ENCODE measurements at places on chromosomes 7 and 10. TPM values are rescaled to one million over a fixed set of nuclear protein-coding genes. Genes with fewer than 3 reads are reported as not detected.
A peak's percentile ranks its signal among the peaks of the same experiment; 100 is the strongest.

- no peaks in the 10 kb centered on the region for H3K4me1 ChIP-seq
- DNase-seq = no peak
- no peak within 1 kb of the TSS for H3K27ac ChIP-seq
These were observed at the start of gene STRA8 for GRCh38 chr7:135233570-135233969. STRA8 (plus strand) TSS chr7:135233838; CDS start chr7:135240525, 6,687 bp downstream.

DNA sequence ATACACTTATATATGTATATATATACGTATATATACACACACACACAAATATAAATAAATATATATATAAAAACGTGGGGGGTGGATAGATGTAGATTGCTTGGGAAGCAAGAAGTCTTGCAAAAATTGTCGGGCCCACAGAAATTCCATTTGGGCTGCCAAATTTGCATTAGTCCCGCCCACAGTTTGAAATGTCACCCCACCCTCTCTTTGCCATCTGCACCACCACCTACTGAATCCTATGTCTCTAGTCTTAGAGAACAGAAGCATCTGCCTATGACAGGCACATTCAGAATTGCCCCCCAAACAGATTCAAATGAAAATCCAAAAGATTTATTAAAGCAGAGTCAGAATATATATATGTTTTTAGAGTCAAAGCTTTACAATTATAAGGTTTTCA lies 25.6 kb upstream of the CACNA2D1 start:
- H3K4me3 ChIP-seq = no peak overlapping the region
- no peak overlapping the region for H3K27ac ChIP-seq
- DNase-seq = no peak
- H3K4me1 ChIP-seq = no peaks in the 10 kb centered on the region
- H3K36me3 ChIP-seq = no peaks in the 10 kb centered on the region
- H3K27me3 ChIP-seq = no peaks in the 10 kb centered on the region

DNA sequence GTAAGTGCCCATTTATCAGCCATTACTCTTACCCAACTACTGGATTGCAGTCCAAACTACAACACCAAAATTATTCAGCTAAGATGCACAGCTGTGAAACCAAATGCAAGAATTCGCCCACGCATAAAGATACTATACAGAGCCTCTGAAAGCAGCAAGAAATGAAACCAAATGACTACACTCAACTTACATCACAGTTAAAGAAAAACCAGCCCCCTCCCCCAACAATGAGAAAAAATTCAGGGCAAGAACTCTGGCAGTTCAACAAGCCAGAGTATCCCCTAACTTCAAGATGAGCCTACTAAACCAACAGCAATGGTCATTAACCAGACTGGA lies 209.1 kb upstream of the VWC2 start:
- no peaks in the 10 kb centered on the region for H3K4me1 ChIP-seq
- DNase-seq = no peak
- no peak overlapping the region for H3K27ac ChIP-seq
- no peaks in the 10 kb centered on the region for H3K27me3 ChIP-seq

The CAMK1D gene
- total RNA-seq = 47.3 TPM

DNA sequence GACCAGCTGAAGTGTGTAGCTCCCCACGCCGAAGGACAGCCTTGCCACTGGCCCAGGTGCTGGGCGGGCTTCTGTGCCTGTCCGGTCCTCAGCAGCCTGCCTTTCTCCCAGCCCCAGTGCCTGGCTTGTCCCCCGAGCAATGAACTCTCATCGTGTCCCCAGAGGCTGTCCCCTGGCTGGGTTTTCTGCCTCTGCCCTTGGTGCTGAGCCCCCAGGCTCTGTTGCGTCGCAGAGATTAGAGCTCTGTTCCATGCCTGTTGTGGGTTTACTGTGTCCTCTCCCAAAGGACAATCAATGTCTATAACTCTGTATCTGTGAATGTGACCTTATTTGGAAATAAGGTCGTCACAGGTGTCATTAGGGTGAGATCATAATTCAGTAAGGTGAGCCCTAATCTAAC lies 226.1 kb upstream of the SHH start:
- H3K4me1 ChIP-seq = no peaks in the 10 kb centered on the region
- no peaks in the 10 kb centered on the region for H3K36me3 ChIP-seq
- no peak for DNase-seq
- H3K4me3 ChIP-seq = no peak overlapping the region
- no peak overlapping the region for H3K27ac ChIP-seq

The FAM237B gene
- not detected for total RNA-seq

- no peak overlapping the region for H3K27ac ChIP-seq
- no peak overlapping the region for H3K4me3 ChIP-seq
- H3K4me1 ChIP-seq = no peaks in the 10 kb centered on the region
- no peaks in the 10 kb centered on the region for H3K36me3 ChIP-seq
- no peaks in the 10 kb centered on the region for H3K27me3 ChIP-seq
These were observed 67.9 kb downstream of the ZNF680 start for GRCh38 chr7:64494912-64495461.

- no peak overlapping the region for H3K4me3 ChIP-seq
- no peaks in the 10 kb centered on the region for H3K36me3 ChIP-seq
- no peak overlapping the region for H3K27ac ChIP-seq
- no peaks in the 10 kb centered on the region for H3K4me1 ChIP-seq
- H3K27me3 ChIP-seq = no peaks in the 10 kb centered on the region
- DNase-seq = no peak
These were observed 992.7 kb upstream of the MBL2 start for GRCh38 chr10:53765311-53765710.

GRCh38 chr10:21740989-21741388 lies 207.0 kb downstream of the MLLT10 start:
- peaks cover 41% of the 10 kb centered on the region for H3K4me1 ChIP-seq
- peaks cover 17% of the 10 kb centered on the region for H3K36me3 ChIP-seq
- H3K27ac ChIP-seq = peak overlapping the region; percentile 94
- DNase-seq = peak; percentile 18

DNA sequence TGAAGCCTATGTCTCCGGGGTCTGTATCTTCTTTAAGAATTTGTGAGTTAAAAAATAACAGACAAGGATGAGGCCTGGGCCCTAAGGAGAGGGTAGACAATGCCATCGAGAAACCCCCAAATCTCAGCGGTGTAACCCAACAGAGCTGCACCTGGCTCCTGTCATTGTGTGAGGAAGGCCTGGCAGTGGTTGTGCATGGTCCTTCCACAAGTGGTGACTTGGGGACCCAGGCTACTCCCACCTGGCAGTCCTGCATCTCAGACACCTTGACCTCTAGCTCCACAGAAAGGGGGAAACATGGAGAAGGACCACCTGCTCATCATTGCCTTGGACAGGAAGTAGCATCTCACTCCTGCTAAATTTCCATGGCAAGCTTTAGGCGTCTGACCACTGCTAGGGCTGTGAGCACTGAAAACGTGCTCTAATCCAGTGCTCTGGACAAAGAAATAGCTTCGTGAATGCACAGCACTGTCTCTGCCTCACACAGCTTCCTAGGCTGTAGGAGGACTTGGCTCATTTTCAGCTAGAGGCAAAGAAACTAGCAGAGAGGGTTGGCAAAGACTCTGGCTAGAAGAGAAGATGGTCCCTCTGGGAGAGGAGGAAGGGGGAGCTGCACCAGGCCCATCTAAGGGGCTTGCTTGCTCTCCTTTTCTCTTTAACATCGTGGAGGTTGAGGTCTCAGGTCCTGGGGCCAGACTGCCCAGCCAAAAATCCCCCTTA lies 273.9 kb upstream of the ZMIZ1 start:
- H3K4me3 ChIP-seq = no peak overlapping the region
- H3K27ac ChIP-seq = no peak overlapping the region
- peaks cover 43% of the 10 kb centered on the region for H3K27me3 ChIP-seq
- DNase-seq = no peak

DNA sequence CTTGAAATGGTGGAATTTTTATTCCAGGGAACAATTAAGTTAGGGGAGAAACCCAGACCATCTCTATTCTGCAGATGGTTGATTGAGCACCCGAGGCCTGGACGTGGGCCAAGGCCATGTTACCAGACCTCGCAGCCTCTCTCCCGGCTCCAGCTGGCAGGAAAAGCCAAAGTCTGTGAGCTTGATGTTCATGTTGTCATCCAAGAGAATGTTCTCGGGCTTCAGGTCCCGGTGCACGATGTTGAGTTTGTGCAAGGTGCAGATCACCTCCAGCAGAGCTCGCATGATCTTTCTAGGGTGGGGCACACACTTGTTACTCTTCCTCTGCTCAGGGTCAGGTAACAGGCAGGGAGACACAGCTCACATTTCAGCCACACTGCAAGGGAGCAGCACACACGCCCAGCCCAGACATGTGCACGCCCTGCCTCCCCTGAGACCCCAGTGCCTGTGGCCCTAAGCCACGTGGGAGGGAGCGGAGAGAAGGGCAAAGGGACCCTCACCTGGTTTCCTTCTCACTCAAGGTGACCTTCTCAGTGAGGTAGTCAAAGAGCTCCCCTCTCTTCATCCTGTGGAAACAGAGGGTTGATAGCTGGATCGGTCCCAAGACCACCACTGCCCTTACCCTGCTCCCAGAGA lies 9.5 kb downstream of the PHKG1 start:
- no peaks in the 10 kb centered on the region for H3K27me3 ChIP-seq
- no peak for DNase-seq
- H3K4me1 ChIP-seq = no peaks in the 10 kb centered on the region
- H3K27ac ChIP-seq = no peak overlapping the region
- no peaks in the 10 kb centered on the region for H3K36me3 ChIP-seq

The NPC1L1 gene
- 0.08 TPM for total RNA-seq
